Esophagus mucosa (tissue), 1 donor: ENCODE measurements at places on chromosomes 16 and 17.

DNA sequence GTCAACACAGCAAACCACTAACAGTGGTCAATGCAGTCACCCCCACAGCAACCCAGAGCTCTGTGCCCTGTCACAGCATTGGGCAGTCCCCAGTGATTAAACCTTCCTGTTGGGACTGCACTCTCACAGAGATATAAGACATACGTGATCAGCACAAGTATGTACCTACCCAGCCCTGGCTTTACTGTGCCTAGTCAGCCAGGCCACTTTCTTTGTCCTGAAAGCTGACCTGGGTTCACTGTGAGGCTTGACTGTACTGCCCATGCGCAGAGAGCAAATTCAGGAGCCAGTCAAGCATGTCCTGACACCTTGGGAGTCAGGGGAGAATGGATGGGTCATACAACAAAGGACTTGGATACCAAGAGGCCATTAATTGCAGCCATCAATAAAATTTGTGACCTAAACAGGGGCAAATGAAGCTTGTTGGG, 10.9 kb upstream of the TMEM170A start:
- peak; percentile 89 for ATAC-seq

GRCh38 chr16:84800158-84800978, 19.4 kb upstream of the CRISPLD2 start:
- no peak for ATAC-seq

DNA sequence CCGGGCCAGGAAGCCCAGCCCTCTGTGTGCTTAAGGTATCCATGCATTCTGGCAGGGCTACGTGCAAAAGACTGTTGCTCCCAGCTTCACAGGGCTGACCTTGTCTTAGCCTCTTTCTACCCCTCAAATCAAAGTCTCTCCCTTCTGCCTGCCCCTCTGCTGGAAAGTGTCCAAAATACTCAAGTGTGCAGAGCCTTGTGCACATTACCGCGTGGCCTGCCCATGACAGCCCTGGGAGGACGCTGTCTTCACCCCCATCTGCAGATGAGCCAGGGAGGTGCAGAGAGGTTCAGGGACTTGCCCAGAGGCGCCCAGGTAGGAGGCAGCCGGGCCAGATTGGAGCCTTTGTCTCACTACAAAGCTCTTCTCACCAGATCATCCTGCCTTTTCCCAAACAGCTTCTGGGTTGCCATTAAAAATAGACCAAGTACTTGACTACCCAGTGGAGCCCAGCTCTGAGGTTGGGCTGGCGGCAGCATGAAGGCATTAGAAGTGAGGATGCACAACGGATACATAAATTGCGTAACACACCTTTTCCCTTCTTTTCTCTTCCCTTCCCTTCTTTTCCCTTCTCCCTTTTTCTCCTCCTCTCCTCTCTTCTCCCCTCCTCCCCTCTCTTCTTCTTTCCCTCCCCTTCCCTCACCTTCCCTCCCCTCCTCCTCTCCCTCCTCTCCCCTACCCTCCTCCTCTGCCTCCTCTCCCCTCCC, 3.5 kb downstream of the CACNG4 start:
- no peak for ATAC-seq

- no peak for ATAC-seq
Observed at GRCh38 chr16:10834766-10835165, 16.2 kb upstream of the TVP23A start.

GRCh38 chr16:54425068-54425467, 138.5 kb upstream of the IRX3 start:
- ATAC-seq = no peak

DNA sequence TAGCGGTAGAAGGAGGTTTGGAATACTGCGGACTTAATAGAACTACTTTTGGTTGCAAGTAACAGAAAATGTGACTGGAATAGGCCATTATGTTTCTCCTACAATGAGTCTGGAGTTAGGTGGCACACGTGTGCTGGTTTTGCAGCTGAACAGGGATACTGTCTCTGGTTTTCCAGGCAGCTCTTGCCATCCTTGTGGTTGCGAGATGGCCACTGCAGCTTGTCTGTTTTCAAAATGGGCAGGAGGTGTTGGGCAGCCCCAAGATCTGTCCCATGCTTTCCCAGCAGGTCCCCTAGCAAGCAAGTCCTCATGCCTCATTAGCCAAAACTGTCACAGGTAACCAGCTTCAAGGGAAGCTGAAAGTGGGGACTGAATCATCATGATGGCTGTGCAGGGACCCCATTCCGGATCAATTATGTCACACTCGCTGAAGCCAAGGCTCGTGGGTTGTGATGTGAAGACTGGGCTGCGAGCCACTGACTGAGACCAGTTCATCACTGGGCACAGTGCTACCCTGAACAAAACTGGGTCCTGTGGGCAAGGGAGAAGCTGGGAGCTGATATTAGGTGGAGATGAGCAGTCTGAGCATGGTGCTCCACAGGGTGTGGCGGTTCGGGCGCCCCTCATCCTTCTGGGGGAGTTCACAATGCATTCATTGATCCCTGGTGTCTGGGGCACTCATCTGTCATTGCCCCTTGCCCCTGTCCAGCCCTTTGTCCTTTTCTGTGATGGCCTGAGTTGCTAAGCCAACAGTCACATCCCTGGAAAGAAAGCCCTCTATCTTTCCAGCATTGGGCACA, 82.1 kb downstream of the KSR1 start:
- ATAC-seq = no peak

GRCh38 chr16:67518676-67519075, 10.0 kb upstream of the RIPOR1 start:
- no peak for ATAC-seq

- no peak for ATAC-seq
Observed at GRCh38 chr17:45780921-45781320, 3.2 kb upstream of the CRHR1 start.

DNA sequence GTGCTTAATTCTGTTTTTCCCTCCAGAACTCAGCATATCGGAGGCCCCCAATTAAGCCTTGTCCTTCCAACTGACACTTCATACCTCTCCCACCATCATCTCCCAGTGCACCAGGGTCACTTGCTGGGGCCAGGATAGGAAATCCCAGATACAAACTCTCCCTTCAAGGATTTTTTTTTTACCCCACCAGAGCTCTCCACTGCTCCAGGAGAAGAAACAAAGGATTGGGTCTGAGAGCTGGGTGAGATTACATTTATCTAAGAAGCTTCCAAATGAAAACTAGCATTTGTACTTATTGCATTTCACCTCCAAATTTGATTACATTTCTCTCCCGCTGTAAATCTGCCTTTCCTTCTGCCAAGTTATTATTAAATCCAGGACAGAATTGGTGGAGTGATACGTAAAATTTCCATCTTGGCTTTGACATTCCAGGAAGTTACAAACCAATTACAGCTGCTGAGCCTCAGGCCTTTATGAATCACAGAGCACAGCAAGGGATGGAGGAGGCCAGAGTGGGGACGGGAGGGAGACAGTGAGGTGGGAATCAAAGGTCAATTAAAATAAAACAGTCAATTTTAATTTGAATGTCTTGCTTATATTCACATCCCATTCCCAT, 123.5 kb downstream of the USP31 start:
- no peak for ATAC-seq

DNA sequence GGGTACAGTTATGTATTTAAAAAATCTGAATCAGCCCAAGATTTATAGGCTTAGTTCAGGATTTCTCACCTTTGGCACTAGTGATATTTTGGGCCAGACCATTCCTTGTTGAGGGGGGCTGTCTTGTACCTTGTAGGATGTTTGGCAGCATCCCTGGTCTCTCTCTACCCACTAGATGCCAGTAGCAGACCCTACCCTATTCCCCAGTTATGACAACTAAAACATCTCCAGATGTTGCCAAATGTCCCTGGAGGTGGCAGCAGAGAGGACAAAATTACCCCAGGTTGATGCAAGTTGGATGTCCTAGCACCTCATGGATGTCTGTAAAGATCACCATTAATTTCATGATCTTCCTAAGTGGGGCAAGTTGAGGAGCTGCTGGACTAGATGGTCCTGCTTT, 45.8 kb downstream of the SYT17 start:
- ATAC-seq = no peak

DNA sequence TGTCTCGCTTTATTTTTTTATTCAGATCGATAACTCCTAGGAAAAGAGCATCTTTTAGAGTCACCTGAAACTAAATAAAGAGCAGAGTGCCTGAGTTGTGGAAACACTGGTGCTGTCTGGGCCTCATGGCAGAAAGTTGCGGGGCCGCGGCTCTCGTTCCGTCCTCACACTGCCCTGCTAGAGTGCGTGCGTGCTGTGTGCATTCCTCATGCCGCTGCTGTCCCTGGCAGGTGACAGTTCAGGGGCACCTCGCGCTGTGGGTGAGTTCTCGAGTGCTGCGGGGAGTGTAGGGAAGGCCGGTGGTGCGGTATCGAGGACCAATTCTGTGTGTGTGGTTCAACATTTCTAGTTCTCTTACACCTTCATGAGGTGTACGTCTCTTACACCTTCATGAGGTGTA, 136.6 kb downstream of the RPTOR start:
- no peak for ATAC-seq

DNA sequence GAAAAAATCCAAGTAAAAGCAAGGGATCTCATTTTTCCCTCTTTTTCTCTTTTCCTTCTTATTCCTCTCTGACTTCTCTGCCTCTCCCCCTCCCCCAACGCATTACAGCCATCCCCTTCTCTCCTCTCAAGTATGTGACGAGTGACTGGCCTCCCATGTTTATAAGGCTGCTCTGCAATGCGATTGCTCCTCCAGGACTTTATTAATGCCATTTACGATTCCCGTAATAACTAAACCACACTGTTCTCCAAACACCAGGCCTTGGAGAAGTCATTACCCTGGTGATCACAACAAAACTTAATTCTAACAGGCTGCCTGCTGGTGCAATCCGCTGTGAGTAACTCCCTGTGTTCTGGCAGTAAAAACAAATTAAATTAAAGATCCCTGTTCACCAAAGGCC, 88.8 kb downstream of the HS3ST3B1 start:
- ATAC-seq = no peak

- ATAC-seq = no peak
Observed at GRCh38 chr16:62711797-62712196, 675.6 kb upstream of the CDH8 start.

GRCh38 chr16:50742576-50743200, 802 bp downstream of the CYLD start:
- ATAC-seq = no peak

DNA sequence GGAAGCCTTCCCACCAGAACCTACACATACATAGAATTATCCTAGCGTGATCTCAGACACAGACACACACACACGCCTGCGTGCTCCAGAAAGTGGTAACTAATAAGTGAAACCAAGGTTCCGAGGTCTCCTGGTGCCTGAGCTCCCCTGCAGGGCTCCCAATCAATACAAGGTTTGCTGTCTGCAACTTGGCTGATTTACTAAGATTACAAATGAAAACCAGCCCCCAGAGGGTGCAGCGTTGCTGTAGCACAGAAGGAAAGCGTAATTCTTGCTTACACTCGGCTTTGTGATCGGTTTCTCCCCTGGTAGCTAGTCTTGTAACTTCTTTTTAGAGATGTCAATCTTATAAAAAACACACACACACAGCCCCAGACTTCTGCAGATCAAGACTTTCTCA, 334.1 kb upstream of the XYLT1 start:
- ATAC-seq = no peak

DNA sequence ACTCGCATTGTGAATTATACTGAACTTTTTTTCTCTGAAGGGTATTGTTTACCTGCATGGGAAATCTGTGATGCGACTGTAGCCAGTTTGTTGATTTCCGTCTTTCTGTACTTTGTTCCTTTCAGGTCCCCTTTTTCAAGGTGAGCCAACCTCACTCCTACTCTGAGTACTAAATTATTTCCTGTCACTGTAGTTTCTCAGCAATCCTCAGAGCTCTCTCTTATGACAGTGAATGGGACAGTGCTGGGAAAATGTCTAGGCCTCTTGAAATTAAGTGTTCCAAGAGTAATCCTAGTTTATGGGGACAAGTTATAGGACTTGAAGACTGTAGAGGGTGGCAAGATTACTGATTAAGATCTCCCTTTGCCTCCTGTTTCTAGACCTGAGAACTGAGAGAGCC, 167.6 kb downstream of the CNTNAP4 start:
- ATAC-seq = no peak

DNA sequence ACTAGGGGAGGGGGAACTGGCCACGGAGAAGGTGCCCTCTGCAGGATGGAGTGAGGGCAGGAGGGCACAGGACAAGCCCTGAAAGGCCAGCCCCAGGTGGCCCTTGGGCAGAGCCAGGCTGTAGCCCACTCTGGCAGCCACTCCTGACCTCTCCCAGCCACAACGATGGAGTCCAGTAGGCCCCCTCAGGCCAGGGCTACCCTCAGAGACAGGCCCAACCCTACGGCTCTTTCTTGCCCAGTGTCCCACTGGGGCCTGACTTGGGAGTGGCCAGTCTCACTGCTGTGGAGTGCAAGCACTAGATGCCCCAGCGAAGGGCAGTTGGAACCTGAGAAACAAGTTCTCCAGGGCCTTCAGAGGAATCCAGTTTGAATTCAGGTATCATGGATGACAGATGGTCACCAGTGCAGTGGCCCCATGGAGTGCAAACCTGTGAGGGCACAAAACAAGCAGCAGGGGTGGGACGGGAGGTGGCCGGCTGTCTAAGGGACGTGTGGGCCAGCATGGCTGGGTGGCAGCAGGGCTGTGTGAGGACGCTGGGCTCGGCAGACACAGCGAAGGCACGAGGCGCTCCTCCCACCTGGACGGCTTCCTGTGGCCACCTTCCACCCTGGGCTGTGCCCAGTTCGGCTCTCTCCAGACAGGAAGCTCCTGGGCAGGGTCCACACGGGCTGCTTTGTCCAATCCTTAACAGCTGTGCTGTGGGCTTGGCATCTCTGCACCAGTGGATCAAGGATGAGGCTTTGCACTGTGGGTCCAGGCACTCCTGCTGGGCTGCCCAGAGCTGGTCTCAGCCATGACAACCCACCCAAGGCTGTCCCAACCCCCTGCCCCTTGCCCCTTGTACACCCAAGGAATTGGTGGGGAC, 72.1 kb downstream of the AMFR start:
- ATAC-seq = peak; percentile 38

DNA sequence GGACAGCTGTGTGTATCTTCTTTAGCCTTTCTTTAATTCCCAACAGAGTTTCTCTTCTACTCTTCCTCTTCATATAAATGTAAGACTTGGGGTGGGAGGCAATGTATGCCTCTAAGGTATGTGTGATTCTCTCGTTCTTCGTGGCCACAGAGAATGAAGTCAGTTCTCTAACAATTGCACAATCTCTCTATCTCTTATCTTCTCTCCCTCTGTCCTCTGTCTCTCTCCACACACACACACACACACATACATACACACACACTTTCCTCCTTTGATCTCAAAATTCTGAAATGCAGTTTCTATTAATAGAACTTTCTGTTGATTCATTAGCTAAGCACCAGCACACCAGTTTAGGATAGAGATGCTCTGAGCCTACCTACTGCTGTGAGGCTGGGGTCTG, 615.7 kb upstream of the SALL1 start:
- ATAC-seq = no peak

DNA sequence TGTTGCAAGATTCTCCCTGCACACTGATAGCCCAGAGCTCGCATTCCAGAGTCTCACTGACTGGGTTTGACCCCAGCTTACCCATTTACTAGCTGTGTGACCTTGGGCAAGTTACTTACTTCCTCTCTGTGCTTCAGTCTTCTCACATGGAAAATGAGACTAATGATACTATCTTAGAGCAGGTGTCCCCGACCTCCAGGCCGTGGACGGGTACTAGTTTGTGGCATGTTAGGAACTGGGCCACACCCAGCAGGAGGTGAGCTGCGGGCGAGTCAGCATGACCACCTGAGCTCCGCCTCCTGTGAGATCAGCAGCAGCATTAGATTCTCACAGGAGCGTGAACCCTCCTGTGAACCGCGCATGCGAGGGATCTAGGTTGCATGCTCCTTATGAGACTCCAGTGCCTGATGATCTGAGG, 15.8 kb downstream of the ANKFY1 start:
- ATAC-seq = peak; percentile 92
